ENCODE measurements at places on chromosomes 5 and 9.

DNA sequence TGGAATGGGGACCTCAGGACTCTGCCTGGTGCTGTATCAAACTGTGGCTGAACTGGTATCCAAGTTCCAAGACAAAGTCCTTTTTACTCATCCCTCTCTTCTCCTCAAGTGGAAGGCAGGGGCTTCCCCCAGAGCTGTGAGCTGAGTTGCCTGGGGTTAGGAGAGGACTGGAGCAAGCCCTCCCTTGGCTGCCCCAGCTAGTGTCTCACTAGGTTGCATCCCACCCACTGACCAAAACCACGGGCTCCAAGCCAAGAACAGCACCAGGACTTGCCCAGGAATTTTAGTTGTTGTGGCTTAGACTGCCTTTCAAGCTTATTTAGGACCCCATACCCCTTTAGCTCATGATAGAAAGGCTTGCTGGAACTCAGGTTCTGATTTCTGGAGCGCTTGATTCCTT is 158.7 kb upstream of the TNC start:
- no peak for DNase-seq

DNA sequence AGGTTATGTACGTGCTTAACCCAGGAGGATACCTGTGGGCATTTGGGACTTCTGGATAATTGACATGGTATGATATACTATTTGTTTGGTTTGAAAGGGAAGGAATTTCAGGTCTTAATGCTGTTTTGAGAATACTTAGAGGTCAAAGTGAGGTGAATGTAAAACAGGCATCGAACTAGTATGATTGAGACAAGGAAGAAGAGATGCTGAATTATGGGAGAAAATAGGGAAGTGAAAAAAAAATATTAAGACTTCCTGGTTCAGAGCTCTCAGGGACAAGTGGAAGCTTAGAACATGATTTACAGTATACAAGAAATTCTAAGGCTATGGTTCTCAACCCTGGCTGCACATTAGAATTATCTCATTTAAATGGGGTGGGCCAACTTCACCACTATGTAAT is 115.3 kb downstream of the CD180 start:
- DNase-seq = peak; percentile 13

DNA sequence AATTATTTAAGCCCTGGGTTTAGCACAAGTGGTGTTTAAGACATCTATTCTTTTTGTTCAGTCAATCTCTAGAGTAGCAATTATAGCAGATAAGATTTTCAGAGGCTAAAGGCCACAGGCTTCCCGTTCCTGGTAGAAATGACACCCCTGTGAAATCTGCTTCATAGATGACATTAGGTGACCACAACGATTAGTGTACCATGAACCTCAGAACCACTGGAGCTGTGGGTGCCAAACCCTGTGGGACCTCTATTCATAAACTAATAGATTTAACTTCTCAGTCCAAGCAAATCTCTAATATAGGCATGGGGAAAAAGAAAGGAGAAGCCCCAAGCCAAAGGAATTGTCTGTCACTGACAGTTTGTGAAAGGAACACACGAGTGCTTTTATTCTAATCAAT is 207.4 kb downstream of the ARRDC3 start:
- no peak for DNase-seq

- peak; percentile 69 for DNase-seq
Observed at GRCh38 chr9:130997925-130998596, 10.9 kb upstream of the LAMC3 start.

GRCh38 chr9:111237447-111237846 is 92.6 kb downstream of the OR2K2 start:
- DNase-seq = no peak

DNA sequence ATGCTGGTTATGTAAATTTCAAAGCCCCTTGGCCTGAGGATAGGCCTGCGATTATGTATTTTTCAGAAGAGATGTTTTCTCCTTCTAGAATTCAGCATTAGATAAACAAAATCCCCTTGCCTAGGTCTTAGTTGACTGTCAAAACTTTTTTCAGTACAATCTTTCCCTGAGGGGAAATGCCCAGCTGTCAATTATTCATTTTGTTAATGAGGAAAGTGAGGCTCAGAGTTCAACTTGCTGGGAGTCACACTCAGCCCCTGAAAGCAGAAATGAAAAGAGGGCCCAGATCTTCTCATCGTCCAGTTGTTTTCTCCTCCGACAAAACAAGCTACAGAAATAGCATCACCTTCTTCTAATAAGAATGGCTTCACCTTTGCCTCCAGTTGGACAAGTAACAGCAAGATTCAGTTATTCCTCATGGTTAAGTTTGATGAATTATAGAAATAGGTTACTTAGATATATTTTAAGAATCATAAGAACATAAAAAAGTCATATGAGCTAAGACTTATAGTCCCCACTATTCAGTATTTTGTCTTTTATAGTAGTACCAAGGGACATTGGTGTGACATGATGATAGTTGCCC is 627.1 kb upstream of the WWC1 start:
- no peak for DNase-seq

GRCh38 chr9:130128251-130128650 is 44.0 kb upstream of the NCS1 start:
- DNase-seq = peak; percentile 62

- no peak for DNase-seq
Observed at GRCh38 chr5:136199408-136199807, 6.4 kb upstream of the SMIM32 start.

DNA sequence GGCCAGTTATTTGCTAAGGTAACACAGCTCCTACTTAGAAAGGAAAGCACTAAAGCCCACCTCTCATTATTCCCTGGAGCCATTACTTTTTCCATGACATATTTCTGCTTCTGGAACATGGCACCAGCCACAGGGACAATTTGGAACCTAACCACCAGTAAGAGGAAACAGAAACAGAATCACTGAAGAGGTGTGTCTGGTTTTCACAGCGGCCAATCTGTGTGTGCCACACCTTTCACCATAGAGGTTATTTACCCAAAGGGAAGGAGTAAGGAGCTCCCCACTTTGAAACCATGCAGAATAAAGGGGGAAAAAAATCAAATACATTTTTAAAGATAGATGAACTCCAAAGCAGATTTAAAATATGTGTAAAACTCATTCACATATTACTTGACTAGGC is 21.1 kb downstream of the PRUNE2 start:
- DNase-seq = no peak

- no peak for DNase-seq
Observed at GRCh38 chr5:111248571-111248970, 24.4 kb downstream of the CAMK4 start.

DNA sequence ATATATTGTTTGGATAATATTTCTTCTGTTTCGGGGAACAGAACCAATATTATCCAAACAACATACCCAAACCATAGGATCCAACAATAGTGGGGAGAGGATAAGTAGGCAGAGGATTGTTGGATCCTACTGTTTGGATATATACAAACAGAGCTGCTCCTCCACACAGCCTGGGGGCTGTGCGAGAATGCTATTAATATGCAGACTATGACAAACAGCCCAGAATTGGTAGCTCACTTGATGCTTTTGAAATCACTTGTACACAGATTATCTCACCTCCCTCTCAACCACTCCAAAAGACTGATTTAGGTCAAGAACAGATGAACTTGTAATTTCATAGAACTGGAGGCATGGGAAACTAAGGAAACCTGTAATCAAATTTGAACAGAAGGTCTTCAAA is 24.4 kb upstream of the MLANA start:
- DNase-seq = no peak

- DNase-seq = peak; percentile 72
Observed at GRCh38 chr9:133351908-133352634, 4.1 kb downstream of the RPL7A start.

DNA sequence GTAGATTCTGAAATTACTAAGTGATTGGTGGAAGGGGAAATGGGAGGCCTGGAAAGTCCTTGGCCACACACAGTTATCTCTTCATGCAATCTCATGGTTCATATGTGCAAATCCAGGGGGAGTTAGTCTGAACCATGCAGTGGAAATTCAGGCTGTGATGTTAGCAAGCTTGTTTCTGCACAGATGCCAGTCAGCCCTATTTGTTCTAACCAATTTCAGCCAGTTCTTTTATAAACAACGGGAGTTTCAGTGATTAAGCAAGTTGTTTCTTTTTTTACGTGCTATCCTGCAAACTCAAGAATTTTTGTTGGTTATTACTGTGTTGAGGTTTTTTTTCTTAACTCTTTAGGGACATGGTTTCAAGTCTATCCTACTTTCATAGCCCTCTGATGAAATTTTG is 298.0 kb downstream of the FER start:
- DNase-seq = no peak

DNA sequence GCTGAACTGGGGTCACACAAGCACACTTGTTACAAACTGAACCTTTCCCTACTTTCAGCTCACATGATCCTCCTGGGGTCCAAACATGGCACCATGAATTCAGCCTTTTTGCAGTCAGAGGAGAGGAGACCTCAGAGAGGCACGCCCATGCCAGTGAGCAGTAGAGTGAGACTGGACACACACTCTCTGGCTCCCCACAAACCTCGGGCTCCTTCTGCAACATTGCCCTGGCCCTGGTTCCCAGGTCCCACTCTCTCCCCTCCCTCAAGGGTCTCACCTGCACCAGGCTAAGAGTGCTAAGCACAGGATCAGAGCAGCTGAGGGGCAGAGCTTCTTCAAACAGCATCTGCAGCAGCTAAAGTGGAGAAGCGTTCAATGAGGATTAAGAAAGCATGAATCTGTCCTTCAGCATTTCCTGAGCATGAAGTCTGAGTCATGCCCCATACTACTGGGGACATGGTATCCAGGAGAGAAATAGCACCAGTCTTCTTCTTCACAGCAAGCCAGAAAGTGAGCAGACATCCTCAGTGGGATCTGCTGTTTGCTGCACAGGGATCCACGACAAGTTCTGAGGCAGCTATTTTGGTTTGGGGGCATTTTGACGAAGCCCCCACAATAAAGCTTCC is 27.2 kb downstream of the SLC35A4 start:
- peak; percentile 78 for DNase-seq

DNA sequence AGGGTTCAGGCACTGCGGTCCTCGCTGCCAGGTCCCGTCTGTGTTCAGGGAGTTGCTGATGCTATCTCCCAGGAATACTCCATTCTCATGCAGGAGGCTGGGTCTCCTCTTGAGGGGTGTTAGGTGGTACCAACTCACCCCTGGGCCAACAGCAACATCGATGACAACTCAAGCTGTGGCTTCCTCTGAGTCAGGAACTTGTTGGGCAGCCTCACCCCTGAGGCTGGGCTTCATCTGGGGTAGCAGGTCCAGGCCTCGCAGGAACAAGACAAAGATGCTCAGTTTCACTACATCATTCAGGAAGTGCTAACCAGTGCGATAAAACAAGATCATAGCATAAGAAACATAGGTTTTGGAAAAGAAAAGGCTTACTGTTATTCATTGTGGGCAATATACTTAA is 125.9 kb downstream of the SYK start:
- DNase-seq = no peak

GRCh38 chr5:1819458-1819857 is 18.3 kb downstream of the NDUFS6 start:
- DNase-seq = no peak

GRCh38 chr5:2014058-2014610 is 131.4 kb upstream of the IRX4 start:
- no peak for DNase-seq

GRCh38 chr5:85428426-85428934 is 1043.8 kb upstream of the EDIL3 start:
- DNase-seq = no peak

- DNase-seq = no peak
Observed at GRCh38 chr5:67009028-67009427, 187.6 kb downstream of the CD180 start.

DNA sequence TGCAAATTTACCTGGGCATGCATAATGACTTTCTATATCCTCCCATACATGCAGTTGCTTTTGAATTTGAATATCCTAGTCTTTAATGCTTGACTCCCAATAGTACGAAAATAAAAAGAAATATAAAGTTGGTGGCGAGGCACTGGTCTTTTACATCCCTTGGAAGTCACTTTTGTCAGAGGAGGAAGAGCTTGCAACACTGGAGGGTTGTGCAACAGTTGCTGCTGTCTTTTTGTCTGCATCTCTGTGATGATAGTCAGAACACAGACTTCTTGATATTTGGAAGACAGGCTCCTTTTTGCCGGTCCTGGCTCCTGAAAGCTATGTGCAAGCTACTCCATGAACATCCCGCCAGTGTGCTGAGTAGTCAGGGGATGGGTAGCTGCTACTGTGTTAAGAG is 16.8 kb upstream of the SGCD start:
- DNase-seq = no peak

- DNase-seq = no peak
Observed at GRCh38 chr9:87238545-87238944, 259.1 kb upstream of the DAPK1 start.

DNA sequence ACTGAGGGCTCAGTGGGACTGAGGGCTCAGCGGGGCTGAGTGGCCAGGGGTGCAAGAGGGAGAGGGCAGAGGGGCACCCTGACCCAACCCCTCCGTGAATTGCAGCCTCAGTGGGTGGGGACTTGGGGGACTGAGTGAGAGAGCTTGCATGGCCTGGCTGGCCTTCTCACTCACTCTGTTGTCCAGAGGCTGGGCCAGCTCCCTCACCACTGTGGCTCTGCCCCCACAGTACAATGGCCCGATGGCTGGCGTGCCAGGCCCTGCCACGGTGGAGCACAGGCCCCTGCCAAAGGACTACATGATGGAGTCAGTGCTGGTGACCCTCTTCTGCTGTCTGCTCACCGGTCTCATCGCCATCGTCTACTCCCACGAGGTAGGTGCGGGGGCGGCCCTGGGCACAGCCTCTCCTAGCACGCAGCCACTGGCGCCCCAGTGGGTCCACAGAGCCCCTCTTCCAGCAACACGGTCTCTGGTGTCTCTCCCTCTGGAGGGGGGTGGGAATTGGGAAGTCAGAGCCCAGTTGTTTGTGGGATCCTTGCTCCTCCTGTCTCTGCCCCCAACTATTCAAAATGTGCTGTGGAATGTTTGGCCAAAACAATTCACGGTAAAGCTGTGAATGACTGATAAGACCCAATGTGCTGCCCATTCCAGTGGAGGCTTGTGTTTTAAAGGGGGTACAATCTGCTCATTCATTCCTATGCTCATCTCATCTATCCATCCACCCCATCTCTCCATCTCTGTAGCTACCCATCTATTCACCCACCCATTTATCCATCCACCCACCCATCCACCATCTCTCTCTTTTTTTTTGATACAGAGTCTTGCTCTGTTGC is 10.7 kb downstream of the PRRT1B start:
- no peak for DNase-seq

- no peak for DNase-seq
Observed at GRCh38 chr9:83423815-83424707, 114.1 kb downstream of the FRMD3 start.

- DNase-seq = peak; percentile 56
Observed at GRCh38 chr5:111735583-111736270, 21.3 kb downstream of the NREP start.

GRCh38 chr5:119878712-119879111 is 249.4 kb downstream of the FAM170A start:
- DNase-seq = no peak

DNA sequence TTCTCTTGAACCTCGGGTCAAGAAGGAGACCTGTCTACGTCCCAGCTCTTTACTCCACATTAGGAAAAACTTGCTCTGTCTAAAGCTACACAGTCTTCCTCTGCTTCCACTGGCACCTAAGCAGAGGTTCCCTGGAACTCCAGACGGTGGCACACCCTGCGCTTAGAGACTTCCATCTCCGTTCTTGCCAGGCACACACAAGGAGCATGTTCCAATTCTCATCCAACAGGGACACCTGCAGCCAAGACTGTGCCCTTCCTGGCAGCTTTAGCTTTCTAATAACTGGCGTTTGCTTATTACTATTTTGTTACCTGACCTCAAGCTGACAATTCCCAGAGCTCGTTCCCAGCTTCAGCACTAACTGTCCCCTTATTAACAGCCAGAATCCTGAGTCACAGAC is 16.0 kb downstream of the CAPSL start:
- no peak for DNase-seq

- DNase-seq = no peak
Observed at GRCh38 chr5:14816374-14816998, 55.1 kb downstream of the ANKH start.

GRCh38 chr9:96004379-96004778 is 128.9 kb downstream of the ERCC6L2 start:
- DNase-seq = peak; percentile 57
